ENCODE measurements at places on chromosomes 12 and 14. TPM values are rescaled to one million over a fixed set of nuclear protein-coding genes. Genes with fewer than 3 reads are reported as not detected.

- no peak for DNase-seq
Measured at GRCh38 chr12:128595609-128596008, 228.1 kb downstream of the SLC15A4 start.

DNA sequence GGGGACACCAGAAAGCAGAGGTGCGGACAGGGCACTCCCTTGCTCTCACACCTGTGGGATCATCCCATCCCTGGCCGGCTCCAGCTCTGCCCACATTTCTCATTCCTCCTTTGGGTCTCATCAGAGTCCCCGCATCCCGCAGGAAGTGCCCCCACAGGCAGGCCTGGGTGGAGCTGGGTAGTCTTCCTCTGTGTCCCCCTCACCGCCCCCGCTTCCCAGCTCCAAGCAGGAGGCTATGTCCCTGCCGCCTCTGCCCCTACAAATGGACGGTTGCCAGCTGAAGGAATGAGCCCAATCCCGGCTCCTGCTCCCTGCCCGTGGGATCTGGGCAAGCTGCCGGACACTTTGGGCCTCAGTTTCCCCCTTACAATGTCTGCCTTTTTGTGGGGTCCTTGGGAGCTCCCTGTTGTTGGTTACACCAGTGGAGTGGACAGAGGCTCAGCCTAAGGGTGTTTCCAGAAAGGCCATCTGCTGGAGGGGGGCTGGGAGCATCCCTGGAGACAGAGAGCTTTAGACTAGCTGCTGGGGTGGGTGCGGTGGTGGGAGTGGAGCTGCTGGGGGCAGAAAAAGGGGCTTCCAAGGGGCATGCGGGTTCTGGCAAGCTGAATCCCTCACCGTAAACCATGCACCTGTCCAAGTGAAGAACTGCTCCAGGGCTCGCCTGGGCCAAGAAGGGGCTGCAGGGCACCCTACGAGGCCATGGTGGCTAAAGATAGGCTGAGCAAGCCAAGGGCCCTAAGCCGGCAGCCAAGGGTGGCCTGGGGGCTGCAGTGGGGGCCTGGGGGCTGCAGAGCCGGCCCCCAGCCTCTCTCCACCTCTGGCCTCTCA lies 7.9 kb upstream of the GPR132 start:
- DNase-seq, result no peak

The SOS2 gene
- total RNA-seq, result 29.9 TPM

GRCh38 chr14:45793081-45793480 lies 540.1 kb upstream of the MIS18BP1 start:
- DNase-seq, result peak; percentile 44

GRCh38 chr12:8675591-8676036 lies 13.0 kb upstream of the MFAP5 start:
- no peak for DNase-seq

DNA sequence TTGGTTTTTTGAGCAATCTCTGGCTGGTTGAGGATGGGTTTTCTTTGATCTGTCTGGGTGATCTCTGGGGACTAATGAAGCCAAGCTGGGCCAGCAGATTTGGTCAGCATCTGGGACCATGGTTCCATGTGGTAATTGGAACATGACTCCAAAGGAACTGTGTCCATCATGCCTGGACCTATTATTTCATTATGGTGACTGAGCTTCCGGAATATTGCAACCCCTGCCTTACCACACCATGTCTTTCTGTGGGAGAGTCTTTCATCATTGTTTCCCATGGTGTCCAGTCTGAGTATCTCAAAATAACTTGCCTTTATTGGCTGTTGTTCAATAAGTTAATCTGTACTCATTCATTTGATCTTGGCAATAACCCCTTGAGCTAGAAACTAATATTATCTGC lies 624.9 kb upstream of the TBX3 start:
- no peak for DNase-seq

The GNG2 gene
- total RNA-seq, result 20.9 TPM

- DNase-seq, result no peak
Measured at GRCh38 chr14:61453103-61453767, 131.9 kb downstream of the PRKCH start.

- DNase-seq, result no peak
Measured at GRCh38 chr12:73221836-73222235, 949.7 kb downstream of the TRHDE start.

GRCh38 chr14:89907655-89908054 lies 46.9 kb downstream of the EFCAB11 start:
- DNase-seq, result no peak

- no peak for DNase-seq
Measured at GRCh38 chr12:67352682-67353081, 83.5 kb downstream of the CAND1 start.

DNA sequence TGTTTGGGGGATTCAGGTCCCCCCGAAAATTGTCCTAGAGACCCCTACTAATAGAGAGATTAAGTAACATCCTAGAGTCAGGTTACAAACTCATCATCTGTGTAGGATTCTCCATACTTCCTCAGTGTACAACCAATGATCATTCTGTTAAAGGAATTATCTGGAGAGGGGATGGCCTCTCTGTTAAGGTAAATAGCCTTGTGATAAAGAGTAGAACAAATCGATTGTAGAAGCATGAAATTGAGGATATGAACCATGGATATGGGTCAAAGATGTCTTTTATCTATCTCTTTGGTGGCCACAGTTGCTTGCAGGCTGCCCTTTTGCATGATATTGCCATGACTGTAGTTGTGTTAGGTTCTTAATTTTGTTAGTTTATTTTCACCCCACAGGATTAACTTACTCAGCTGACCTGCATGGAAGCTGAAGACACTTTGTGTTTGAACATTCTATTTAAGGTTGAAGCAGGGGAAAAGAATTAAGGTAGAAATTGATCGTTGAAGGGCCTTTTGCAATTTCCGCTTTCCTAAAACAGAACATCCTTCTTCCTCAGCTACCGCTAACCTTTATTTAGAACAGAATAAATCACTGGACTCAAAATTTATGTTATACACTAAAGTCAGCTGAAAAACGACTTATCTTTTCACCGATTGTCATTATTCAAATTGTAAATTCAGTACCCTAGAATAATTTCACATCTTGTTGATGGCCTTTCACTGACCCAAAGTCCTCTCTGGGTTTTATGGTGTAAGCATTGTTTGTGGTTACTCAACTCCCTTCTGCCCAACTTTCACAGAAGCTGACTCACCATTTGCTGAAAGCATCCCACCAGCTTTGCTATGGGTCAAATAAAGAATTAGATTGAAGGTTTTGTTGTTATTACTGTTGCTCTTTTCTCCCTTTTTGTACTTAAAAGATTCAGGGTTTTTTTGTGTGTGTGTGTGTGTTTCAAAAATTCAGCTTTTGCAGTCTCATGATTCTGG lies 52.3 kb downstream of the IRAK3 start:
- no peak for DNase-seq

GRCh38 chr14:43005807-43006206 lies 1399.1 kb downstream of the LRFN5 start:
- no peak for DNase-seq

DNA sequence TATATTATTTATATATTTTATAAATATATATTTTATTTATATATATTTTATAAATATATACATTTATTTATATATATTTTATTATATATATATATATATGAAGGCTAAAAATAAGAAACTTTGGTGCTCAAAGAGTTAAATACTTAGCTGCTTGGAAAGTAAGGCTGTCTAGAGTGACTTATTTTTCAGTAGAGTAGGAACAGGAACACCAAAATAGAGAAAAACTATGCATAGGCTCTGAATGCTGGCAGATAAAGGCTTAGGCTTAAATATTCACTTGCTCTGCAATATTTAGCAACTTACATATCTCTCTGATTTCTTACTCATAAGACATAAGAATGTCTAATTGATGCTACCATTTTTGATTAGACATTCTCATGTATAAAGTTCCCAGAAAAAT lies 991.2 kb downstream of the VRK1 start:
- DNase-seq, result no peak

- no peak for DNase-seq
Measured at GRCh38 chr14:22613736-22614239, 15.7 kb downstream of the ABHD4 start.

DNA sequence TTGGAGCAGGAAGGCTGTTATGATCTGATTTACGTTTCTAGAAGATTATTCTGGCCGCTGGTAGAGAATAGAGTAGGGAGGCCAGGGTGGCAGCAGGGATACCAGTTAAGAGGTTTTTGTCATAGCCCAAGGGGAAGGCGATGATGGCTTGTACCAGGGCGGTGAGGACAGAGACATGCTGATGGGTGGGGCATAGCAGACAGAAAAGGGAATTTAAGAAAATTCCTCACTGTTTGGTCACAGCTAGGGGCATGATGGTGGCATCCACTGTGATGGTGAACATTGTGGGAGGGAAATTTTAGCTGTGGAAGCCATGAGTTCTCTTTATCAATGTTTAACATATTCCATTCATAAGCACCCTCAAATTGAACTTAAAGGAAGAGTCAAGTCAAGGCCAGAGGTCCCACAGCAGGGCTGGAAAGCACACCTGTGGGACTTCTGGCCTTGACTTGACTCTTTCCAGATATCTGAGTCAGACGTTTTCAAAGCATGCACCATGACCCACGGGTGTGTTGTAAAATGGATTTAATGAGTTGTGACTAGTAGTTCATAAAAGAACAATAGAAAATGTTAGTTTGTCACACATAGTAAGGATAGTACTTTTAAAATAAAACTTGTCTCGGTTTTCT lies 134.6 kb downstream of the CHST11 start:
- no peak for DNase-seq

GRCh38 chr14:23078692-23079116 lies 16.2 kb downstream of the ACIN1 start:
- DNase-seq, result peak; percentile 83

The CDK4 gene
- 62.1 TPM for total RNA-seq

DNA sequence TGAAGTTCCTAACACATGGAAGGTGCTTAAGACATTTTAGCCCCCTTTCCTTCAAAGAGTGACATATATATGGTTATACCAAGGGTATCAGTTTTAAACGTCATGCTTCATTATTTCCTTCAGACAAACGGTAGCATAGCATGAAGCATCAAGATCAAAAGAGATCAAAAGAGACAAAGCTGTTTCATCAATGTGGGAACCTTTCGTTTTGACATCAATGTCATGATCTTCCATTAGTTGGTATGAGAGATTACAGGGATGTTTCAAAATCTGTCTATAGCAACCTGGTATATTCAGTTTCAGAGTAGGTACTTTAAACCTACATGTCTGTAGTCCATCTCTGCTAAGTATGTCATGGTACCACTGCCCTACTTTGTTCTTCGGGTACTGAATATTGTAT lies 28.3 kb downstream of the PUS7L start:
- DNase-seq, result no peak

DNA sequence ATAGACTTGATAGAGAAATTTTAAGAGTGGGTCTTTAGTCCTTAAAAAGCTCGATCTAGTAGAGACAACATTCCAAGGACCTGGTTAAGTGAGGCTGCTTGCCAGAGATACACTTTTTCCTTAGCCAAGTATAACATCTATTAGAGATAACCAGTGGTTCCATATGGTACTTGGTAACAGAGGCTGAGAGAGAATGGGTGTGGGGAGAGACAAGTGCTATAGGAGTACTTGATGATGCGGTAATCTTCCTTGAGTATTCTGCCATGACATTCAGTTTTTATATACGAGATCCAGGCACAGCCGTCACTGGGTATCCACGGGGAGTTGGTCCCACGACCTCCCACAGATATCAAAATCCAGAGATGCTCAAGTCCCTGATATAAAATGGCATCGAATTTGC lies 77.4 kb upstream of the REP15 start:
- DNase-seq, result no peak

The KLRB1 gene
- total RNA-seq, result not detected

- DNase-seq, result peak; percentile 45
Measured at GRCh38 chr14:89845346-89845745, 109.2 kb downstream of the EFCAB11 start.

DNA sequence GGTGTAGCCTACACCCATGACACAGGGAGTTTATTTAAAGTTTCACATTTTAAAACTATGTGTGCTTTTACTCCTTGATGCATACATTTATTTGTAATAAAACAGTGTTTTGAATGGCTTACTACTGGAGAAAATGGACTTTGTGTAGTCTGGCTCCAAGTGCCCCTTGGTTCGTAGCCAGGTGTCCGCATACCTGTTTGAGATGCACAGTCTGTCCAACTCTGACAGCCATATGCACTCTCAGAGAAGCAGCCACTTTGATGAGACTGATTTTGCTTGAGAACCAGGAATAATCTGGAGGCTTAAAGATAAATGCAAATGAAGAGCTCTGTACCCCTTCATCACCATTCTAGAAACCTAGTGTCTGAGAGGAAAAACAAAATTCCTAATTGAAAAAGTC lies 24.0 kb downstream of the RTN1 start:
- no peak for DNase-seq

The MORN3 gene
- 1.9 TPM for total RNA-seq

GRCh38 chr12:67630373-67631088 lies 18.0 kb upstream of the DYRK2 start:
- peak; percentile 28 for DNase-seq

DNA sequence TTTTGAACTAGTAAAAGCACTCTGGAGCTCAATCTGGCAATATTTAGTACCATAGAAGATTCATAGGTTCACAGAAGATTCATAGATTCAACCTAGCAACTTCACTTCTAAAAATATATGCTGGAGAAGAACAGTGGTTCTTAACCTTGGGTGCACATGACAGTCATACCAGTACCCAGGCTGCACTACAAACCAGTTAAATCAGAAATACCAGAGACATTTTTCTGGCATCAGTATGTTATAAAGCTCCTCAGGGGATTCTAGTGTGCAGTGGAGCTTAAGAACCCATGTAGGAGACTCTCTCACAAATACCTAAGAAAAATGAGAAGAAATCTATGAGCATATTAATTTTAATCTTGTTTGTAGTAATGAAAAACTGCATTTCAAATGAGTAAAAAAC lies 46.6 kb downstream of the CNTN1 start:
- peak; percentile 15 for DNase-seq

- DNase-seq, result no peak
Measured at GRCh38 chr14:80393766-80394165, 182.5 kb upstream of the DIO2 start.

DNA sequence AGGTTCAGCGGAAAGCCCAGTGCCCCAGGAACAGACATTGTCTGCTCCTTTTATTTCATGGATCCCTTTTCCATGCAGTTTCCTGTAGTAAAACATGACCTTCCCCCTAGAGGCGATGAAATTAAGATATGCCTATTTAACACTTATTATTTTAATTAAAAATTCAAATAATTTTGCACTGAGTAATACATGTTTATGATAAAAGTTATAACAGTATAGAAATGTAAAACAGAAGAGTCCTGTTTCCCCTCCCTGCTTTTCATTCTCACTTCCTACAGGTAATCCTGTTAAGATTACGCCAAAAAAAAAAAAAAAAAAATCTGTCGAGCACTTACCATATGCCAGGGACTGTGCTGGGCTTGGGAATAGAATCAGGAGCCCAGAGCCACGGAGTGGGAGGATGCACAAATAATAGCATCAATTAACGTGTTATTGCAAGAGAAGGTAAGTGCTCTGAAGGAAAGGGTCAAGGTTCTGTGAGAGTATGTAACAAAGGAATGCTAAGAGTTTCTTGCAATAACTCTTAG lies 830 bp upstream of the LPCAT3 start:
- DNase-seq, result no peak

- DNase-seq, result no peak
Measured at GRCh38 chr14:103652806-103653205, 23.8 kb downstream of the KLC1 start.

- DNase-seq, result no peak
Measured at GRCh38 chr12:127374447-127374846, 892.5 kb upstream of the TMEM132C start.
